ENCODE measurements at places on chromosomes 7 and 10.

GRCh38 chr10:7501157-7501556, 90.3 kb upstream of the SFMBT2 start:
- no peak for ATAC-seq

DNA sequence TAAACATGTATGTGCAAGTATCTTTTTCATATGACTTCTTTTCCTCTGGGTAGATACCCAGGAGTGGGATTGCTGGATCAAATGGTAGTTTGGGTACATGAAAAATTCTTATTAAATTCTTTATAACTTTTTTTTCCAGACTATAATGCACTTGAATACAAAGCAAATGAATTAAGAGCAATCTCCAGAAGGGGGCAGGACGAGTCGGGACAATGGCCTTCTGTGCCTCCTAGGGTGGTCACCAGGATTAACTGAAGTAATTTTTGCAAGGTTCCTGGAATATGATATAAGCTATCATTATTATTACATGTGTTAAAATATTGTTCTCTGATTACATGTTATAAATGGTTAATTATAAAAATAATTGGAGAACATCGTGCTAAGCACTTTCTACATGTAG, 127.2 kb downstream of the PPP1R17 start:
- no peak for ATAC-seq

GRCh38 chr10:23325132-23325531, 19.5 kb downstream of the C10orf67 start:
- ATAC-seq, result peak; percentile 80

DNA sequence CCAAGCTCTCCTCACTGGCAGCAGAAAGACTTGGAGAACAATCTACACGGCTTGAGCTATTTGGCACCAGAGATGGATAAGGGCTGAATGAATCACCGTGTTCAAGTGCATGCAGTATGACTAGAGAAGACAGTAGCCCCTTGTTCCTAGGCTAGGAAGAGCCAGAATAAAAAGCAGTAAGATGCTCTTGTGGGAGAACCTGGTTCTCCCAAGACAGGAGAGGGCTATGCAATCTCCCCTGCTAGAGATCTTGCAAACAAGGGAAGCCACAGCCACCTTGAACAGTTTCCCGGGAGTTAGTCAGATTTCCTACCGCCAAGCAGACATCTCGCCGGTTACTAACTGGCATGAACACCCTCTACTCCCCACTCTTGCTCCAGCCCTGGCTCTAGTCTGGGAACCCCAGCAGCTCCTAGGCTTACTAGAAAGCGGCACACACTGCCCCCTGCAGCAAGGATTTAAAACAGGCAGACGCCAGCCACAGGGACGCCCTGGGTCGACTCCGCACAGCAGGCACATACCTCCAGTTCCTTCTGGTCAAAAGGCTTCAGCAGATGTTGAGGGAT, 107.3 kb downstream of the SMURF1 start:
- no peak for ATAC-seq

DNA sequence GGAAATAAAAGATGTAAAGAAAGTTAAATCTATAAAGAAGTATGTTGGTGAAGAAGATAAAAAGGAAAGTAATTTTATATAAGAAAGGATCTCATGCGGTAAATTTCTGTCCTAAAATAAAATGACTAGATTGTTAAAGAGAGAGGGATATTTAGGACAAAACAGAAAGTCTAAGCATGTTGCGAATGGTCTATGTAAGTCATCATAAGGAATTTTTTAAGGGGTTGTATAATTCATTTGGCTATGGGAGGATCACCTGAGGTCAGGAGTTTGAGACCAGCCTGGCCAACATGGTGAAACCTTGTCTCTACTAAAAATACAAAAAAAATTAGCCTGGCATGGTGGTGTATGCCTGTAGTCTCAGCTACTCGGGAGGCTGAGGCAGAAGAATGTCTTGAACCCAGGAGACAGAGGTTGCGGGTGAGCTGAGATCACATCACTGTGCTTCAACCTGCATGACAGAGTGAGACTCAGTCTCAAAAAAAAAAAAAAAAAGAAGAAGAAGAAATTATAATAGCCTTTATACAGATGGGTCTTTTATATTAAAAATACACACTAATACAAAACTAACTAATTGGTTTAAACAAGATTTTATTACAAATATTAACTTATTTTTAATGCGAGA, 294.3 kb downstream of the MAGI2 start:
- no peak for ATAC-seq

DNA sequence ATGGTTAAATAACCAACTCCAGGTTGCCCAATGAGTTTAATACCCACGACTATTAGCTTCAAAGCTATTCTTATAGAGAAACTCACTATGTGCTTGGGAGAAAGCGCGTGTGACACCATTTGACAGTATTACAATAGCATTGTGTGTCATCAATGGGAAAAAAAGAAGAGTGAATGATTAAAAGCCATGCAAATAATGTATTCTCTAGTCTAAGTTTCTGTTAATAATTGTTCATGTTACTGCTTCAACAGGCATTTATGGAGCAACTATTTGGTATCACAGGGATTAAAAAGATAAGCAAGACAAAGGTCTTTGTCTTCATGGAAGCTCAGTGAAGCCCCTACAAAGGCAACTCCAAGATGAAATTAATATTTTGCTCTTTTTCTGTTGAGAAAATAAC, 47.2 kb downstream of the CAV1 start:
- no peak for ATAC-seq

DNA sequence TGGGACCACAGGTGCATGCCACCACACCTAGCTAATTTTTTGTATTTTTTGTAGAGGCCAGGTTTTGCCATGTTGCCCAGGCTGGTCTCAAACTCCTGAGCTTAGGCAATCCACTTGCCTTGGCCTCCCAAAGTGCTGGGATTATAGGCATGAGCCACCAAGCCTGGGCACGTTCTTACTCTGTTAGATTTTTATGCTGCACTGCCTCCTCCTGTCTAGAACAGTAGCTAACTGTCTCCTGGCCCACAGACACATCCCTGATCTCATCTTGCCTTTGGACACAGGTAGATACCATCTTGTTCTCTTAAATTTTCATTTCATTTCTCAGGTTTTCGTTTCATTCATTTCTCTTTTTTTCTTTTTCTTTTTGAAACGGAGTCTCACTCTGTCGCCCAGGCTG, 41.1 kb downstream of the BLVRA start:
- no peak for ATAC-seq

DNA sequence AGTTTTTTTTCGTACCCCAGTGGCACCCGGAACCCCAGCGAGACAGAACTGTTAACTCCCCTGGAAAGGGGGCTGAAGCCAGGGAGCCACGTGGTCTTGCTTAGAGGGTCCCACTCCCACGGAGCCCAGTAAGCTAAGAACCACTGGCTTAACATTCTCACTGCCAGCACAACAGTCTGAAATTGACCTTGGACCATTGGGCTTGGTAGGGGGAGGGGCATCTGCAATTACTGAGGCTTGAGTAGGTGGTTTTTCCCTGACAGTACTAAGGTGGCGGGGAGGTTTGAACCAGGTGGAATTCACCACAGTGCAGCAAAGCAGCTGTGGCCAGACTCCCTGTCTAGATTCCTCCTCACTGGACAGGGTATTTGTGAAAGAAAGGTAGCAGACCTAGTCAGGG, 196.5 kb downstream of the ADK start:
- no peak for ATAC-seq

GRCh38 chr10:133249094-133249780, 11.6 kb downstream of the VENTX start:
- ATAC-seq, result no peak

DNA sequence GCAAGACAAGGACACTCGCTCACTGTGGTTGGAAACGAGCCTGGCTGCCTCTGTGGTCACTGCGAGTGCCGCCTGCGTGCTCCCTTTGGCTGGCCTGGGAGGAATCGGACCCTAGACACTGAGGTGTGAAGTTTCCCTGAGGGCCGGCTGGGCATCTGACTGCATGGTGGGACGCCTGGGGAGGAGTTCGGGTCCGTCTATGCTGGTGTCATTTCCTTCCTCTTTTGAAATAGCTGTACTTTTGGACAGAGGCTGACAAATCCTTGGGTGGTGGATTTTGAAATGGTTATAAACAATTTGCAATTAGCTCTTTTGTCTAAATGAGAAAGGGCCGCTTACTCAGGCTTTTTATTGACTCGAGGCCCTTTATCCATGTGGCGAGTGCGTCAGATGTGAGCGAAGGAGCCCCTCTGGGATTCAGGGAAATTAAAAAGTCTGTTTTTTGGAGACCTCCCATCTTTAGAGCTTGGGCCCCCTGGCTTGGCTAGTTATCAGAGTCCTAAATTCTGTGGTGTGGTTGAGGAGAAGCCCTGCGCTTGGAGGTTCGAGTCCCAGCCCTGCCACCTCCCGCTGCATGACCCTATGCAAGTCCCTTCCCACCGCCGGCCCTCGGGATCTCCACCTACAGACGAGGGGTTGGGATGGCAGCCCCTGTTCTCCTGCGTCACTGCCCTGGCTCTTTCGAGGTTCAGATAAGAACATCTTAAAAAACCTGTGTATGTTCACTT, 147.1 kb downstream of the RGS10 start:
- ATAC-seq, result no peak

DNA sequence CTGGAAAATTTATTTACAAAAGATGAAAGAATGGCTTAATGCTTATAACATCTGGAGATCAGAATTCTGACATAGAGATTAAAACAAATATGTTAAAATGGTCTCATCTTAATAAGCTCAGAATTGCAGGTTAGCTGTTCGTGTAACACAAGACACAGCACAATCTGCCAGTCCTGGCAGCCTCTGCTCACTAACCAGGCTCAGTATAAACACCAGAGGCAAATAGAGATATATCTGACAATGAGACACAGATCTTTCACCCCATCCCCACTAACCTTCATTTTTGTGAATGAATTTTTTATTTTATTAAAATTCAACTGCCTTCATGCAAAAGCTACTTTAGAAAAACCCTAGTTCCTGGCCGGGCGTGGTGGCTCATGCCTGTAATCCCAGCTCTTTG, 51.8 kb downstream of the RELN start:
- ATAC-seq, result no peak

DNA sequence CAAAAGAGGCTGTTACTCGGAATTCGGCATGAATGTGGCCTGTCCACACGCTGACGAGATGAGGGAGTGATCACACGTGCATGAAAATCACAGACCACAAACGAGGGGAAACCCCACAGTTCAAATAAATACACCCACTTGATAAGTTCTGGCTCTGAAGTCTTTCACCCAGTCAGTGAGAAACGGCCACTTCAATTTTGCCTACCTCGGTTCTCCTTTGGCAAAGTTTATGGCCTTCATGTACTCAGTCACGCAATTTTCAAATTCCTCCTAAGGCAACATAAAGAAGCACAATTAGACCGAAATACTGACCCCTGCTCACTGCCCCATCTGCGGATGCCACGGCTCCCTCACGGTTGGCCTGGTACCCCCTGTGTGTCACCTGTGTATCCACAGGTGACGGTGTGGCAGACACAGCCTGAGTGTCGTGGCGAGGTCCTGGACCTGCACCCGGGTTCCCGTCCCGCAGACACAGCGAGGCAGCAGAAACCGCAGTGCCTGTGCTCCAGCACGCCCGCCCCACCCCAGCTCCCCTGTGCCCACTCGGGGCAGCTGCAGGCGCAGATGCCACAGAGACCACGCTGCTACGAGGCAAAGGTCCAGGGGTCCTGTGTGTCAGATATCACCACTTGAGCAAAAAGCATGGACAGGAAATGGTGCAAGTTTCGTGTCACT, 1.4 kb downstream of the CFAP46 start:
- ATAC-seq, result peak; percentile 30

DNA sequence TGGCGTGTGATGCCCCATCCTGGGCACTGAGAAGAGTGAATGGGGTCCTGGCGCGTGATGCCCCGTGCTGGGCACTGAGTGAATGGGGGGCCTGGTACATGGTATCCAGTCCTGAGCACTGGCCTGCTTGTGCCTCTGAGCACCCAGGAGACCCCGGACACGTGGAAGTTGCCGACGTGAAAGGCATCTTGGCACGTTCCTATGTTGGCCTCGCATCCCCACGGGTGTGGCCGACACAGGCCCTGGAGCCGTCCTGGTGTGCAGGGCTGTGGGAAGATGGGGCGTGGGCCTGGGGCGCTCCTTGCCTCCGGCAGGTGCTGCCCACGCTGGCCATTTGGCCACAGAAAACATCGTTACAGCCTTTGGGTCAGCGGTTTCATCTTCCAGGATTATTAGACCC, 35.5 kb downstream of the CFAP46 start:
- no peak for ATAC-seq

GRCh38 chr10:47368431-47369180, 15.5 kb downstream of the ZNF488 start:
- ATAC-seq, result no peak

DNA sequence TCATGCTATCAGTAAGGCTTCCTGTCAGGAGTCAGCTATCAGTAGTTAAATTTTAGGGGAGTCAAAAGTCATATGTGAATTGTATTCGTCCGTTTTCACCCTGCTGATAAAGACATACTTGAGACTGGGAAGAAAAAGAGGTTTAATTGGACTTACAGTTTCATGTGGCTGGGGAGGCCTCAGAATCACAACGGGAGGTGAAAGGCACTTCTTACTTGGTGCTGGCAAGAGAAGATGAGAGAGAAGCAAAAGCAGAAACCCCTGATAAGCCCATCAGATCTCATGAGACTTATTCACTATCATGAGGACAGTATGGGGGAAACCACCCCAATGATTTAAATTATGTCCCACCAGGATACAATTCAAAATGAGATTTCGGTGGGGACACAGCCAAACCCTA, 47.1 kb downstream of the KLF6 start:
- ATAC-seq, result no peak

GRCh38 chr7:155682484-155682883, 38.0 kb downstream of the RBM33 start:
- no peak for ATAC-seq

- no peak for ATAC-seq
These were observed 242.2 kb downstream of the ARL4A start for GRCh38 chr7:12929476-12930140.

GRCh38 chr7:70068531-70068930, 470.3 kb downstream of the AUTS2 start:
- ATAC-seq, result no peak

- ATAC-seq, result no peak
These were observed 64.3 kb downstream of the AP3M1 start for GRCh38 chr10:74086317-74086716.

GRCh38 chr10:106380706-106381105, 783.8 kb downstream of the SORCS1 start:
- ATAC-seq, result no peak

- ATAC-seq, result no peak
These were observed 83.9 kb downstream of the DNAJB9 start for GRCh38 chr7:108653526-108653925.

DNA sequence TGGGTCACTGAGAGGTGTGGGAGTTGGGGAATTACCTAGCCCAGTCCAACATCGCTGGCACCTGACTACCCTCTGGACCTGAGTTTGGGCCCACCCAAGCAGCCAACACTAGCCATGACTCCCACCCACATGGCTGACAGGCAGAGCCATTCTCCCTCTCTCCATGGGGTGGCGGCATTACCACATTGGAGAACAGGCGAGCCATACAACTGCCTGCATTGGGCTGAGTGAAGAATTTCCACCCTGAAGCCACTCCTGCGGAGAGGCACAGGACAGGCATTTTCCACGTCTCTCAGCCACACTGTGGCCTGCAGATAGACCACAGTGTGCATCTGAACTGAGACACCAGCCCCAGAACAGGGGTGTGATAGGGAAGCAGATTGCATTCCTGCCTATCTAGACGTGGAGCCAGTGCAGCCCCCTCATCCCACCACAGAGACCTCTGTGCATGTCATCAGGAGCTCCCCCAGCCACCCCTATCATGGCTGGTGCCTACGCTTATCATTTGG, 58.2 kb upstream of the ANTXRL start:
- peak; percentile 76 for ATAC-seq

Data from activated CD4-positive, CD25-positive, alpha-beta regulatory T cell treated with anti-CD3 and anti-CD28 coated beads, Interleukin-2, amount 50 U/mL, for 24 hours (primary cell).